ENCODE measurements at places on chromosomes 16 and 17.

- no peak for DNase-seq
These were observed 15.3 kb downstream of the KLHL36 start for GRCh38 chr16:84663433-84664101.

GRCh38 chr17:9380361-9380760 is 195.3 kb downstream of the STX8 start:
- no peak for DNase-seq

DNA sequence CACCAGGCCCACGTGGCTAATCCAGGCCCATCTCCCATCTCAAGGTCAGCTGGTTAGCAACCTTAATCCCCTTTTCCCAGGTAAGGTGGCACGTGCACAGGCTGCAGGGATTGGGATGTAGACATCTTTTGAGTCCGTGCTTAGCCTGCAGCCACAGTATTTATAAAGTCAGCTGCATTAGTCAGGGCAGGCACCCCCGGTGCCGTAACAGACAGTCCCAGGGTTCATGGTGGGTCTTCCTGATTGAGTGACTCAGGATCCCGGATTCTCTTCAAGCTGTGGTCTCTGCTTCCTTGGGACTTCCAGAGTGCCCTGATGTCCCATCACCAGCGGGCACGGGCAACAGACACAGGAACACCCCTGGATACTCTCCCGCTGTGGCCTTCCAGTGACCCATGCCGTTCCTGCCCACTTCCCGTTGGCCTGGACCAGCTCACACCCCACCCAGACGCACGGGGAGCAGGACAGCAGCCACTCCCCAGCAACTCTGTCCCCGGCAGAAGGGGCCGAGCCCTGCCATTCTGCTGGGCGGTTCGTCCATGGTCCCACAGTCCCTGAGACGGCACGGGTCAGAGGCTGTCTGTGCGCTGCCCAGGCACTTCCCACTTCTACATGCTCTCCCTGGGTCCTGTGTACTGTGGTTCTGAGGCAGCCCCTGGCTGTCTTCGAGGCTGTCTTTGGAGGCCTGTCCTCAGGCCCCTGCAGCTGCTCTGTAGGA is 248.6 kb upstream of the GSE1 start:
- no peak for DNase-seq

DNA sequence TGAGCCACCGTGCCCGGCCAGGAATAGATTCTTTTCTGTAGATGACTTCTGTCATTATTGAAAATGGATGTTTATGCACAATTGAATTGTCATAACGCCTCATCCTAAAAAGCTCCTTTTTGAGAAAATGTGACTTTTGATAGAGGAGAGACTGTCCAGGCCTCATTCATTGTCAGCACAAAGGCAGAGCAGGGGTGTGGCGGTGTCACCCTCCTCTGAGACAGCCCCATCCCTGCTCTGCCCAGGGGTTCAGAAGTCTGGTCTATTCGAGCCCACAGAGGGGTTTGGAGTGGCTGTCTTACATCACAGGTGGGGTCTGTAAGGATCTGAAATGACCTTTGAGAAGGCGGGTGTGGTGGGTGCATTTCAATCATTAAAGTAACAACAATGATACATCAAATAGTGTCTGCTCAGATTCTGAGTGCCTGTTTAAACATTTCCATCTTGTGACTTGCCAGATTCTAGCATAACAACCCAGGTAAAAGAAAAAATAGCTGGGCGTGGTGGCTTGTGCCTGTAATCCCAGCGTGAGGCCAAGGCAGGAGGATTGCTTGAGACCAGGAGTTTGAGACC is 161.0 kb downstream of the SEC14L1 start:
- DNase-seq: no peak

DNA sequence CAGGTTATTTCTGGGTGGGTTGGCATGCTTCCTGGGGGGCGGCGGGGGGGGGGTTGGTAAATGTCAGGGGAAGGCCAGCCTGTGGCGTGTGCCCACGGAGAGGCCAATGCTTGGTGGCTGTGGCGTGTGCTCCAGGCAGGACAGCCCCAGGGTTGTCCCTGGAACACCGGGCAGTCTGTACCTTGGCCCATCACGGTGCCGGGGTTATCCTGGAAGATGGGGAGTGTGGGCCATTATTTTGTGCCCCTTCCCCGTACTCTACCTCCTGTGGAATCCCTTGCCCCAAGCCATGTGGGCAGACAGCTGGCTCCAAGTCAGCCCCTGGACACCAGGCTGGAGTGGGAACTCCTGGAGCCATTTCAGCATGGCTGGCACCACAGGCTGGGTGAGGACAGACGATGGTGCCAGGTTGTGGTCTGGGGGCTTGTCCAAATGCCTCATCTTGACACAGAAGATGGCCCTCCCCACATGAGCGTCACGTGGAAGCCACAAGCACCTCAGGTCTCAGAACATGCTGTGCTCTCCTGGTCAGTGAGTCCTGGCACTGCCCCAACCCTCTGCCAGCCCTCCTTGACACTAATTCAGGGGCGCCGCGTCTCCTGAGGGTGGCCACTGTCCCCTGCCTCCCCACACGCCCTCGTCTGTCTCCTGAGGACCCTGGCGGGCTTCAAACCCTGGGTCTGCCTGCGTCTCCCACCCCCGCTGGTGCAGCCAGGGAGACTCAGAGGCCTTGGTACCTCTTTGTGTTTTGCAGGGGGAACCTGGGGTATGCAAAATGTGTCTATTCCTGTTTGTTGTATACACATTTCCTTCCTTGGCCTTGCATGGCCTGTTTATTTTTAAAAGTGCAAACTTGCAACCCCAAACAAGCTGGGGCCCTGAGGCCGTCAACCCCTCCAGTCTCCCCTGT is 4.3 kb downstream of the SLC16A3 start:
- no peak for DNase-seq

DNA sequence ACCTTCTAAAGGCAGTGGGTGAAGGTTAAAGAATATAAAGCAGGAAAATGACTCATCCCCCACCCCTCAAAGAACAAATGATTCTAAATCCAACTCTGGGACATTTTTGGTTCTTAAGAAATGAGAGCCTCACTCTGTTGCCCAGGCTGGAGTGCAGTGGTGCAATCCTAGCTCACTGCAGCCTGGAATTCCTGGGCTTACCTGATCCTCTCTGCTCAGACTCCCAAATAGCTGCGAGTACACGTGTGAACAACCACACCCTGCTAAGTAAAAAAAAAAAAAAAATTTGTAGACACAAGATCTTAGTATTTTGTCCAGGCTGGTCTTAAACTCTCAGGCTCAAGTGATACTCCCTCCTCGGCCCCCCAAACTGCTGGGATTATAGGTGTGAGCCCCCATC is 298.8 kb upstream of the MAF start:
- no peak for DNase-seq

All from activated T-cell treated with anti-CD3 and anti-CD28 coated beads, Interleukin-2, amount 50 U/mL, for 48 hours (primary cell).